RKO (cell line): ENCODE measurements at places on chromosomes 7 and 10.

- peak; percentile 15 for DNase-seq
Measured at GRCh38 chr7:32179567-32179966, 109.4 kb upstream of the PDE1C start.

DNA sequence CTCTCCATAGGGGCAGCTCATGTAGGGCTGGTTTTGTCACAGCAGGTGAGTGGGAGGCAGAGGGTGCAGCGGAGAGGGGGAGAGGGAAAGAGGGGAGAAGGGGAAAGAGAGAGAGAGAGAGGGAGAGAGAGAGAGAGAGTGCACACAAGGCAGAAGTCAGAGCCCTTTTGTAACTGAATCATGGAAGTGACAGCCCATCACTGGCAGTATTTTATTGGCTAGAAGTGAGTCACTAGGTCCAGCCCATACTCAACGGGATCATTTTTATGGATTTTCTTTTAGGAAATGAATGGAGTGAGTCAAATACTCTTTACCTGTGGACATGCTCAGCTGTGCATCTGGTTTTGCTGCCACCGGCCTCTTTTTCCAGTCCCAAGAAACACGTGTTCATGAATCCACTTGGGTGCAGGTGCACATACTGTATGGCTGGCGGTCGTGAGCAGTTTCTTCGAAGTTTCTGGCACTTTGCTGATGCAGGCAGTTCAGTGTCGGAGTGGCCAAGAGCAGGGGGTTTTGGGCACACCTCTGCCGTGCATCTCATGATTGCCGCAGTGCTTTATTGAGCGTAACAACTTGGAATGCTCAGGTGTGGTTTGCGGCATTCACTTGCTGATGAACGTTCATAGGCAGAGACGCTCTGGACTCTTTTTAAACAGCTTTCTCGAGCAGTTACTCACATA is 40.3 kb downstream of the DOCK1 start:
- DNase-seq = no peak

GRCh38 chr7:154990964-154991540 is 11.9 kb downstream of the PAXIP1 start:
- DNase-seq = no peak

DNA sequence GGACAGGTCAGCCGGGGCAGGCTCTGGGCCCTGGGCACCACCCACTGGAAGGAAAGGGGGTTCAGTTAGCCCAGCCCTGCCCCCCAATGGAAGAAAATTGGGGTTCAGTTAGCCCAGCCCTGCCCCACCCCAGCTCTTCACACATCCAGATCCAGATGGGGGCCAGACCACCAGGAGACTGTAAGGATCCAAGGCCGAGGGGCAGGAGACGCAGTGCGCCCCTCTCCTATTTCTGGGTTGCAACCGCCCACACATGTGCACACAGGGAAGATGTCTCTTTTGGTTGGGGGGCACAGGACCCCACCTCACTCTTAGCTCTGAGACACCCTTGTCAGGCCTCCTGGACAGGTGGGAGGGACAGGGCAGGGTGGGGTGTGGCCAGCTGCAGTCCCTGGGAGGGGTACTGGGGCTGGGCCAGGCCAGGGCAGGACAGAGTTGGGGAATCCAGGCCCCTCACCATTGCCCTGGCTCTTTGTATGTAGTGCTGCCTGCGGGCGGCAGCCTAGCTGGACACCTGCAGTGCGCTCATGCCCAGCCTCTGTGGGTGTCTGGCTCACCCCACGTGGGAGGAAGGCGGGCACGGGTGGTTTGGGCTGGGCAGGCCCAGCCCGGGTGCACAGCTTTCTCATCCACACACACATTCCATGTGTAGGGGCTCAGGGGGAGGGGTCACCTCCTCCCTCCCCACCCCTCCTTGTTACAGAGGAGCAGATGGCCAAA is 141.2 kb downstream of the LHPP start:
- no peak for DNase-seq

DNA sequence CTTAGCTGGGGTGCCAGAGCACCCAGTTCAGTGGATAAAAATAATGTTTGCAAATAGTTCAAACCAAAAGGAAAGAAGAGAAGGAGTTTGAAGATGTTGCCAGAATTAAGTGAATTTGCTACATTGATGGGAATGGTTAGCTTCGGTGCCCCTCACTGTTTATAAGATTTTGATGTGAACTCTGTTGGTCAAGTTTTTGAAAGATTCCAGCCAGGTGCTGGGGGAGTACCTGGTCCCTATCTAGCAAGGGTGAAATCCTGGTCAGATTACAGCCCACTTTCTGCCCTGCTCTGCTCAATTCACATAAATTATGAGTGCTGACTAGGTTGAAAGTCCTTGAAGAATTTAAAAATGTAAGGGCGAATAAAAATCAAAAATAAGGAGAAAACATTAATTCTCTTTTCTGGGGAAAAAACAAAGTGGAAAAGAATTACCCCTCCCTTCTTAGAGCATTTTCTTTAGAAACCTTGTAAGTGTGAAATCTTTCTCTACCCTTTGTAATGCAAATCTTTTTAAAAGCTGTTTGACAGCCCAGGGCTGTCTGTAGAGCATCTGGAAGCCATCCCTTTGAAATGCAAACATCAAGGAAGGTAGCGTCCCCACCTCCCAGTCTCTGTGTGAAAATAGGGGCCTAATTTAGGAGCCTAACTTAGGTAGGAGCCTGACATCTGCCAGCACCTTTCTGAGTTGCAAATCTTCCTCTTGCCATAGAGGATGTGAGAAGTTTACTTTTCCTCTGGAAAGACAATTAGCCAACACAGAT is 1.4 kb upstream of the GIMAP5 start:
- no peak for DNase-seq

DNA sequence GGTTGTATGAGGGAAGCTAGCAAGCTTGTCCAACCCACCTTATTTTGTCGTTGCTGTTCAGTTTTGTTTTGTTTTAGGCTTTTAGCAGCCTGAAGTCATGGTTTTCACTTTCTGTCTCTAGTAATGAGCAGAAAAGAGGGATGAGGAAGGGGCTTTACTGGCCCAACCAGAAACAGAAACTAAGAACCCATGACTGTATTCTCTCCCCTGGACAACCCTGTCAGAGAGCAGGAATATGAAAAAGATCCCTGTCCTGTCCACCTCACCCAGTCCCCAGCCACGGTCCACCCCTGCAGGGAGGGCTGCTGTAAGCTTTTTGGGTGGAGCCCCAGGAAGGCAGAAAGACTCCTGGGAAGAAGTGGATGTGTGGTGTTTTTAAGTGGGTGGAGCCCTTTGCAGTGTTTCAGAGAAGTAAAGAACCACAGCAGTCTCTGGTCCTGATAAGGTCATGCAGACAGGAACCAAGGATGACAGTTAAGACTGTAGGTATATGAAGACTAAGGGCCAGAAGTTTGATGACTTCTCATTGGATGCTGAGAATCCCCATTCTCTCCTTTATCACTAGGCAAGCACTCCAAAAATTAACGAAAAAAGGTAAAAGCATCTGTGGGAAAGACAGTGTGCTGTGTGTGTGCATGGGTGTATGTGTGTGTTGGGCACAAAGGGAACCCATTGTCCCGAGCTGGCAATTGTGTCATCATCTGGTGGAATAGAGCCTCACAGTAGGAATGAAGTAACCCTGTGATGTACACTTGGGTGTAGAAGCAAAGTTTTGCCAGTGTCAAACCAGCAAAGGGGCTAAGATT is 13.8 kb downstream of the MRPL32 start:
- no peak for DNase-seq

DNA sequence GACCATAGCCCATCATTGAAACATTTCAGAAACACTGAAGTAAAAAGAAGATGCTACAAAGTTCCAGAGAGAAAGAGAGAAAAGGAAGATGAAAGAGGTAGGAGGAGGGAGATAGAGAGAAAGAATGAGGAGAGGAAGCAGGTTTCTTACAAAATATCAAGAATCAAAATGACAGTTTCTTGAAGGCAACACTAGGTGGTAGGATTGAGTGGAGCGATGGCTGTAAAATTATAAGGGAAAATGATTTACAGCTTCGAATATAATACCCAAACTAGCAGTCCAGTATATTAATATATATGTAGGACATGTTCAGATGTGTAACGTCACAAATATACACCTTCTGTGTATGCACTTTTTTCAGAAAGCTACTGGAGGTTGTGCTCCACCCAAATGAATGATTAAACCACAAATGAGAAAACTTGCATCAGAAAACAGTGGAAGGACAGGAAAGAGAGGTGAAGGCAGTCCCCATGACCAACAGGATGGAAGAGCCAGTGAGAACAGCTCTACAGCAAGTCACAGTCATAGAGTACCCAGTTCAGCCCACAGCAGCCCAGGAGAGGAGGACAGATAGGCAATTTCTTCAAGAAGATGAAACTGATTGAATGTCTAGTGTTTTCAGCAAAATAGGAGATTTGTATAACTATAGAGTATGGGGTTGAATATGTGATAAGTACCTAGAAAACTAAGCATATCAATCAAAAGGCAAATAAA is 151.5 kb upstream of the TARP start:
- no peak for DNase-seq

- DNase-seq = no peak
Measured at GRCh38 chr10:11874568-11875493, 51.7 kb downstream of the PROSER2 start.

DNA sequence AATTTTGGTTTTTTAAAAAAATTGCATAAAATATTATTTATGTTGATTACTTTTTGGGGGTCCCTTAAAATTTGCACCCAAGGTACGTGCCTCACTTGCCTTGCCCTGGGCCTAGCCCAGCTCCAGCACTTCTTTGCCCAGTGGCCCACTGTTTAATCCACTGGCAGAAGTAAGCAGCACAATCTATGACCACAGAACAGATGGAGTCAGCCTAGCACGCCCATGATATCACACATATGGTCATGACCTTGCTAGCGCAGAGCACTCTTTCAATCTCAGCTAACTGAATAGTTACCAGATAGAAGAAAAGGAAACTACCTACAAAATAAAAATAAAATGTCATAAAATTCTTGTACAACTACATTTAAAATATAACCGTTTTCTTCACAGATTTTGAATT is 5.6 kb downstream of the OGA start:
- no peak for DNase-seq

GRCh38 chr7:750111-750905 is 23.2 kb upstream of the PRKAR1B start:
- DNase-seq = no peak

DNA sequence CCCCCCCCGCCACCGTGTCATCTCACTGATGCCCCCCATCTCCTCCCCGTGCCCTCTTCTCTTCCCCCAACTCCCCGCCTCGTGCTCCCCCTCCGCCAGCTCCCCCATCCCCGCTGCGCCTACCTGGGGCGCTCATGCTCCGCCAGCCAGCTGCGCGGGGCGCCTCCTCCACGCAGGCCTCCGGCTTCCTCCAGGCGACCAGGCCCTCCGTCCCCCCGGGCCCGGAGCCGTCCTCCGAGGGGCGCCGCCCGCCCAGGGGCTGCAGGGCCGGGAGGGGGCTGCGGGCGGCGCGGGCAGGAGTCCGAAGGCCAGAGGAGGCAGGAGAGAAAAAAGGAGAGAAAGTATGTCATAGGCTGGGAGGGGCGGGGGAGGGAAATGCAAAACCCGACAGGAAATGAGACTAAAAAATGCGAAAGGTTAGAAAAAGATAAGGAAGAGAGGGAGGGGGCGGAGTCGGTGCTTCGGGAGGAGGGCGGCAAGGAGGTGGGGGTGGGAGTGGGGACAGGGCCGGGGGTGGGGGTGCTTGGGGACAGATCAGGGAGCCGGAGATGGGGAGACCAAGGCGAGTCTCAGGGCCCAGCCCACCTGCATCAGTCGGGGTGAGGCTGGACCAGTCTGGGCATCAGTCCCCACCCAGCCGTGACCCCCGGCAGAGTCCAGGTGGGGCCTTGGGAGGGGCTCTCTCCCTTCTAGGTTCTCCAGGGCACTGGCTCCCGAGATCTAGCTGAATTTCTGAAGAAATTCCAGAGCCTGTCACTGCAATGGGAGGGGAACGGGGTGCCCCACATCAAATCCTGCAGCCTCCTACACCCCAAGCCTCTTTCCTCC is at the start of gene CARD11:
TSS of gene CARD11 (minus strand) at position 324 of the 828 bp plus-strand sequence. CDS start 85,361 bp downstream, outside the sequence.
- no peak for DNase-seq

- no peak for DNase-seq
Measured at GRCh38 chr10:43076876-43077420, at the start of gene RET. Gene RET, plus strand, starts transcription at chr10:43077069. Its CDS starts 190 bp downstream, at chr10:43077259.

- DNase-seq = no peak
Measured at GRCh38 chr10:133082685-133083421, 4.9 kb upstream of the ADGRA1 start.

- DNase-seq = no peak
Measured at GRCh38 chr10:1412531-1413189, 324.7 kb downstream of the ADARB2 start.

GRCh38 chr7:106199813-106200364 is 84.9 kb downstream of the NAMPT start:
- DNase-seq = no peak

DNA sequence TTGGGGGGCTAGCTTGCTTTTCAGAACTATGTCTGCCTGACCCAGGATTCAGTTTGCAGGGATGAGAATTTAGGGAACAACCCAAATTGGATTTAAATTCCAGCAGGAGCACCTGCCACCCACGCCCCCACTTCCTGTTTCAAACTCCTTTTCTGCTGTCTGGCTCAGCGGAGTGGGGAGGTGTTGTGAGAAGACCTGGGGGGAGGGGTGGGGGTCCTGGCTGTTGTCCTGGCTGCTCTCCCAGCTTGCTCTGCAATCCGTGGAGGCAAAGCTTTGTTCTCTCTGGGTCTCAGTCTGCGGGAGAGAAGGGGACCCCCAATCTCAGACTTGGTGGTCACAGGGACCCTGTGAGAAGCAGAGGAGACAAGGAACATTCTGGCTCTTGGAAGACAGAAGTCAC is 799 bp downstream of the KCNK18 start:
- no peak for DNase-seq

GRCh38 chr10:109633846-109634245 is 289.5 kb downstream of the XPNPEP1 start:
- peak; percentile 12 for DNase-seq

DNA sequence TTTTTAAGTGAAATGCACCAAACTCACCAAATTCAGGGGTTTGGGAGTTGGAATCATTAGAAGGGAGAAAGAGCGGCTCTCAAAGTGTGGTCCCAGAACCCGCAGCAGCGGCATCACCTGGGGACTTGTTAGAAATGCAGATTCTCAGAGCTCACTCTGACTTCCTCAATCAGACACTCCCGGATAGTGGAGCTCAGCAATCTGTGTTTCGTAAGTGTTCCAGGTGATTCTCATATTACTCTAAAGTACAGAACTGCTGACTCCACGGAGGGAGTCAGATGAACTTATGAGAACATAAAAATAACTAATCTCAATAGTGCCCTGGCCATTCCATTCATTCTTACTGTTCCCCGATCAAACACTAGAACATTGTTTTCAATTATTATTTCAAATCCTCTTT is 358.7 kb upstream of the MYO3A start:
- DNase-seq = no peak
